ENCODE measurements at places on chromosomes 1 and 21.

DNA sequence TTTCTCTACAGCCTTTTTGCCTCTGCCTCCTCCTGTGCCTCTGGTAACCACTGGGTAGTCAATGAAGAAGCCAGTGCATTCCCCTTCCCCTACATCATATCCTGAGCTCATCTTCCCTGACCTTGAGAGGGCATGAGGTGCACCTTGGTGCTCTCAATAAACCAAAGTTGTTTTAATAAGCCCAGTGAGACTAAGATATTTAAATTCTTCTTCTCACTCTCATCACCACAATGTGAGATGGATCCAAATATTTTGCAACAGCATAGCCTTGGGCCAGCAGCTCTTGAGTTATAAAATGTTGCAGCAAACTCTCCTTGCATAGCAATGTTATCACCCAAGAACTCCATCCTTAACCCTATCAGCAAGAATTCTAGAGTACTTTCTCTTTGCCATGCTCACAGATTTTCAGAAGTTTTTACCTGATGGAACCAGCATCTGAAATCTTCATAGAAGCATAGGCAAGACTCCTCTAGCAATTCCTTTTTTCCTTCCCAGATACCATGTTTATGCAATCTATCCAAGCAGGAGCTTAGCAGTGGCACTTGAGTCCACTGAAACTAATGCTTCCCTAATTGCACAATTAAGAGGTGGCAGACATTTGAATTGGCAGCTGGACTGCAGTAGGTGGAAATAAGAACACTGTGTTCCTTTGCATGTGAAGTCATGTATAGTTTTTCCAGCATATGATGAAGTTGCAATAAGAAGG, 36.8 kb downstream of the CDC7 start:
- no peak for DNase-seq

- DNase-seq = no peak
Measured at GRCh38 chr21:31543191-31543590, 116.3 kb upstream of the SOD1 start.

GRCh38 chr1:92484472-92485380, 2.0 kb downstream of the GFI1 start:
- no peak for DNase-seq

- no peak for DNase-seq
Measured at GRCh38 chr1:232911027-232911599, 39.3 kb upstream of the NTPCR start.

DNA sequence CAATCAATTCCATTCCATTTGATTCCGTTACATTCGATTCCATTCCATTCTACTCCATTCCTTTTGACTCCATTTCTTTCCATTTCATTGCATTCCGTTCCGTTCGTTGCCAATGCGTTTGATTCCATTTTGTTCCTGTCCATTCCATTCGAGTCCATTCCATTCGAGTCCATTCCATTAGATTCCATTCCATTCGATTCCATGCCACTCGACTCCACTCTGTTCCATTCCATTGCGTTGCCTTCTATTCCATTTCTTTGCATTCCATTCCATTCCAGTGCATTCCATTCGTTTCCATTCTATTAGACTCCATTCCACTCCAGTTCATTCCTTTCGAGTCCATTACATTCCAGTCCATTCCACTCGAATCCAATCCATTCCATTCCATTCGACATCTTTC, 2587.5 kb upstream of the TPTE start:
- DNase-seq = no peak

DNA sequence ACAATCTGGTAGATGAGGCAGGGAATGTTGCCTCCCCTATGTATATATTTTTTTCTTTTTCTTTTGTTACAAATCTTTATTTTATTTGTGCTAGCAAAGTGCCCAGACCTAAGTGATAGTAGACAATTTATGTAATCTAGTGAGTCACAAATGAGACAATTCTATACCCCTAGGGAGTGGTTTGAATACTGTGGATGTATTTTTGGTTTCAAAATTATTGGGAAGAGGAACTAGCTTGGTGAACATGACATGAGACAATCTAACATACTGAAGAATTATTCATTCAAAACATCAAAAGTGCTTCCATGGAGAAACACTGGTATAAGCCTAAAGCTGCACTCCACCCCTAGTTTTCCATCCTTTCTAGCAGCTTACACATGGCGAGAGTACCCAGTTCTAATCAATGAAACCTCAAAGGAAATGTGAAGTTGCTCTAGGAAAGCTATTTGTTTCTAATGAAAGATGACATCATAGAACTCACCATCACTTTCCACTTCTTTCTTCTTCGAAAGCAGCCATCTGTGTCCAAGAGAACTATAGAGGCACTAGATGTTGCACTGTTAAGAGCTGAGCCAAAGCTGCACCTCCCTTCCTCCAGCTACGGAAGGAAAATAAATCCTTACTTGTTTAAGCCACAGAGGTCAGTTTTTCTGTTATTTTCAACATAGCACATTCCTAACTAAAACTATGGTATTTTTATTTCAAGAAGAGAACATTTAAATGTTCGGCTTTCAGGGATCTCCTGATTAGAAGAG, 764.6 kb downstream of the LTN1 start:
- no peak for DNase-seq

- no peak for DNase-seq
Measured at GRCh38 chr21:29697555-29698193, 242.1 kb downstream of the GRIK1 start.

- DNase-seq = no peak
Measured at GRCh38 chr1:204417074-204417997, 5.7 kb upstream of the PPP1R15B start.

GRCh38 chr1:84311296-84311695, 9.8 kb downstream of the SAMD13 start:
- no peak for DNase-seq

- DNase-seq = no peak
Measured at GRCh38 chr1:89657886-89658285, 25.0 kb downstream of the LRRC8C start.

- DNase-seq = no peak
Measured at GRCh38 chr1:228647523-228648444, 87.5 kb upstream of the RHOU start.

DNA sequence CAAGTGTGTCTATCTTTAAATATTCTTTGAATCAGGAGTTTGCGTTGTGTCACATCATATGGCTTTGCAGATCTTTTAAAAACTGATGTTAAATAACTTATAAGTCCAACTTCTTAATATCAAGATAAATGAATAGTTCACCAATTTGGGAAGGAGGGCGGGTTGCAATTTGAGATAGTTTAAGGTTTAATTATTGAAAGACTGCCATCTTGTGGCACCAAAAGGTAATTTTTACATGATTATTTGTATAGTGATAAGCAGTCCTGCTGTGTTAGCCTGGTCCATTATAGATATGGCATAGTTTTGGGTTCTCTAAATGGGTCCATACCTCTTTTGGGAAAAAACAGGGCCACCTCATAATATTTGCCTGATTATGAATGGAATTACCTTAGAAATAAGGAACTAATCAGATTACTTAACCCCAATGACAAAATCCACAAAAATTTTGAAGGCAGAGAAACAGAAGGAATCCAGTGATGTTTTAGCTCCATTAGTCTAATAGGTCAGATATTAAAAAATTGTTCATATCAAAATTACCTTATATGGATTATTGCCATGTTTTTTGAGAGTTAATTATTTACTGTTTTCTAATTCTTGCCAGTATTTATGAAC, 64.3 kb downstream of the PRKAA2 start:
- DNase-seq = no peak

DNA sequence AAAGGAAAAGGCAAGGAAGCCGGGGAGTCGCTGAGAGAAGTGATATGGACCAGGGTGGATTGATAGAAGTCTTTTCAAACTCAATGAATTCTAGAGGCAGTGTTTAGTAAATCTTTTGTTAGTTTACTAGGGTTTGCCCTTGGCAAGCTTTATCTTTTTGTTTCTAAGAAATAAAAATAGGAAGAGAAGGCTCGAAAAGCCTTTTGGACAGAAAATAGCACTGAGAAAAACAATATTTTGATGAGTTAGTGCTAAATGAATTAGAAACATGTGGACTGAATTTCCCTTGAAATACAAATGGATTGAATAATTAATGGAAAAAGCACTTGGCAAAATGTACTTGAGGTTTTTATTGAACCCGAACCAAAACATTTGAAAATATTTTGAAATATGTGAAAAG, 121.8 kb upstream of the SPAG17 start:
- DNase-seq = no peak
